ENCODE measurements at places on chromosomes 5 and 9. TPM values are rescaled to one million over a fixed set of nuclear protein-coding genes. Genes with fewer than 3 reads are reported as not detected.

Gene WDR38
- total RNA-seq = not detected

Gene DDX4
- total RNA-seq = not detected

Gene FRMD3
- 32.1 TPM for total RNA-seq

Gene ORM2
- total RNA-seq = not detected

Gene PCSK5
- 37.7 TPM for total RNA-seq

Gene SPINK7
- total RNA-seq = not detected

Gene SLCO6A1
- total RNA-seq = not detected

Gene GRXCR2
- total RNA-seq = not detected

Gene C6
- 0.55 TPM for total RNA-seq

Gene SPATA31C1
- not detected for total RNA-seq

All from camera-type eye (tissue), 1 donor.